Naive thymus-derived CD8-positive, alpha-beta T cell (primary cell): ENCODE measurements at places on chromosomes 12 and 14. TPM values are rescaled to one million over a fixed set of nuclear protein-coding genes. Genes with fewer than 3 reads are reported as not detected.

ACSM4 gene
- not detected for total RNA-seq

GRCh38 chr12:117209626-117210025 is 19.4 kb upstream of the FBXO21 start:
- no peak for DNase-seq

- DNase-seq = peak; percentile 74
Observed at GRCh38 chr12:96061864-96062453, 26.6 kb upstream of the LTA4H start.

CCDC177 gene
- not detected for total RNA-seq

- no peak for DNase-seq
Observed at GRCh38 chr12:52616680-52617402, 1.5 kb downstream of the KRT73 start.

DNA sequence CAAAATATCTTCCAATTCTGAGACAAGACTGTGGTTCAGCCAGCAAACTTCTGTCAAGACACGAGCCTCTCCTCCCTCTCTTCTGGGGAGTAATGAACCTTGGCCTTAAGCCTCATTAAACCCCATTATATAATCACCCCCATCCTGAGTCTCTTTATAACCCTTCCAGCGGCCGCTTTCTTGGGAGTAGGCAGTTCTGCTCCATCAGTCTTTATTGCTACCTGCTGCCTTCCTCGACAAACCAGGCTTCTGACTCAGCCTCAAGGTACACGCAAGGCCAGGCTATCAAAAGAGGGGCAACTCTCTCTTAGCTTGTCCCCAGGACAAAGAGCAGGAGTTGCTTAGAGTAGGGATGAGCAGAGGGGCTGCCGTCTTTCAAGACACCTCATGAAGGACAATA is 300.8 kb upstream of the NOS1 start:
- no peak for DNase-seq

ACOT2 gene
- total RNA-seq = 11.5 TPM

GRCh38 chr14:55949708-55950107 is 168.5 kb upstream of the PELI2 start:
- no peak for DNase-seq

DNA sequence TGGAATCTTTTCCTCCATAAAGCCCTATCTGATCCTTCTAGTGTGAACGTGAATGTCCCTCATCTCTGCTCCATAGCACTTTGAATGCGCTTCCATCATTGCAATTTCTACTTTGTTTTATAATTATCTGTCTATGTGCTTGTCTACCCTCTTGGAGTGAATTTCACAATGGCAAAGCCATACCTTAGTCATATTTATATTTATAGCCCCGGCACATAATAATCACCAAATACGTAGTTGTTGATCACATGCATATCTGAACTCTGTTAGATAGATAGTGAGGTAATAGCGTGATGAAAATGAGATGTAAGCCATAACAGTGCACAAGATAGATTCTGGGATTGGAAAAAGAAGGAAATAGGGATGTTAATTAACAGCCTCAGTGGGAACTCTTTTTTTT is 55.2 kb downstream of the MSRB3 start:
- DNase-seq = no peak

DNA sequence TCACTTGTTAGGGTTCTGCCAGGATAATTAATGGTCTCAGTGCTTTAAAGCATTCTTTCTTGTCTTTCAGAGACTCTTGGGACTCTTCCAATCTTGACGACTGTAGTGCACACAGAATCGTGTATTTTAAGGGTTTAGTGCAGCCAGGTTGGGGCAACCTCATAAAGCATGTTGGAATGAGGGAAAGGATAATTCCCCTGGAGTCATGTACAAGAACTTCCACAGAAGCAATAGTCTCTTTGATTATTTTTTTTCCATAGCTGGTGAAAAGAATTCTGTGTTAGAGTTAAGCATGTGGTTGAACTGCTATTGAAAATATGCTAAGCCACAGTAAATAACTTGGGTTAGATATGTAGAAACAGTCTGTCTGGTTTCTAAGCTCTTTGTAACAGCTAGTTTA is 246.8 kb upstream of the DAAM1 start:
- no peak for DNase-seq

DNA sequence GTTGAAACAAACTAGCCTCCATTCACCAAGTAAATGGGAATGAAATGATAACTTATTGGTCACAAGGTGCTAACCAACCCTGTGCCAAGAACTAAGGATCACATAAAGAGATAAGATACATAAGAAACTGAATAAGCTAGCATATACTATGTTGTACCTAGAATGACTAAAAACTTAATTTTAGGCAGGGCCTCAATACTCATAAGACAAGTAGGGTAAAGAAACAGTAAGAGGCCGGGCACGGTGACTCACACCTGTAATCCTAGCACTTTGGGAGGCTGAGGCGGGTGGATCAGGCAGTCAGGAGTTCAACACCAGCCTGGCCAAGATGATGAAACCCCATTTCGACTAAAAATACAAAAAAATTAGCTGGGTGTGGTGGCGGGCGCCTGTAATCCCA is 17.7 kb downstream of the GDF11 start:
- DNase-seq = no peak

FOXN4 gene
- total RNA-seq = not detected

- DNase-seq = peak; percentile 65
Observed at GRCh38 chr12:54201001-54201794, 12.4 kb upstream of the SMUG1 start.

DNA sequence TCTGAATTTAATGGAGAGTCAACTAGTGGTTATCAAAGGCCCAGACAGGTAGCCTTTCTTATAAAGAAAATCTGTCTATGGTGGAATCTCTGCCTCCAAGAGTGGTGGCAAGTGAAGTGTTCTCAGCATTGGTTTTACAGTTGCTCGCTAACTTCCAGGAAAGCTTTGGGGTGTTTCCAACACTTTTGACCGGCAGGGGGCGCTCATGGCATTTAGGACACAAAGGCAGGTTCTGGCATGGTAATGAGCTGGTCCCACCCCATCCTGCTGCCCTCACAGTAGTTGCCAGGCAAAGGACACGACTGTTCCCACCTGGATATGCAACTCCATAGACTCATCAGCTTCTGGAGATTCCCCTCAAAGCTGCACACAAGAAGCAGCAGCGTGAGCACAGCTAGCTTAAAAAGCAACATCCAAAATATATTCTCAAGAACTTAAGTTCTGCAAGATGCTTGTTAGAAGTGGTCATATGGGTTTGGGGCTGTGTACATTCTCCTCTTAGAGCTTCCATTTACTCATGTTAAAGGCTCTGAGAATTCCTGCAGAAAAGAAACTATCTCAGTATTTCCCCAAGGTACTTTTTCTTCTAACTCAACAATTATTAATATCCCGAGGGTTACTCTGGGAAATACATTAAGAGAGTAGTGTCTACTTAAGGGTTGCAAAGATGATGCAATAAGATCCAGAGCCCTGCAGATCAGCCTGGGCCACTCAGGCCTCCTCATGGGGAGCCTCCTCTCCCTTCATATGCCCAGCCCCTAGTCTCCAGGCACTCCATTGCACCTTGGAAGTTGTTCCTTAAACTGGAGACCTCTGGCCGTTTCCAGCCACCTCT is 14.8 kb downstream of the PROX2 start:
- DNase-seq = peak; percentile 88

GRCh38 chr12:6925540-6926279 is 2.0 kb upstream of the ATN1 start:
- DNase-seq = no peak

DNA sequence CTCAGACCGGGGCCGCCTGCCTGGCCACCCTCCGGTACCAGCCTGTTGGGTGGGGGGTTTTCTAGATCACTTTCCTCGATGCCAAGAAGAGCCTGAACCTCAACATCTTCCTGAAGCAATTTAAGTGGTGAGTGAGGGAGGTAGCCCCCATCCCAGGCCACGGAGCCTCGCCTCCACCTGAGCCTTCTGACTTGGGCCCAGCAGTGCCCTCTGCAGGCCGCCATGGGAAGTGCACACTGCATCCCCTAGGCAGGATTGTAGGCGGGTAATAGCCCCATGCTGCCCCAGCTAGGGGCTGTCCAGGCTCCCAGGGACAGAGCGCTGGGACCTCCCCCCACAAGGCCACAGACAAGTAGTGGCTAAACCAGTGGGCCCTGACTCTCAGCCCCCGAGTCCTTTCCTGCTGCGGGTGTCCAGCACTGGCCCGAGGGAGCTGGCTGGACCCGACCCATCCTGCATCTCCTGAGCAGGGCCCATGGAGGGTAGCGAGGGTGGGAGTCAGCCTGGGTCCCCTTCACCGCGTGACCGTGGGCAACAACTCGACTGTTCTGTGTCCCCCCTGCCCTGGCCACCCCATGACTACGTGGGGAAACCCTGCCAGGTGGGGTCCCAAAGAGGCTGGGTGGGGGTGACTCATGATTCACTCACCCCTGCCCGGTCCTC is 15.3 kb upstream of the ADSS1 start:
- DNase-seq = peak; percentile 70

SIVA1 gene
- 82.5 TPM for total RNA-seq

LRRC43 gene
- not detected for total RNA-seq

DNA sequence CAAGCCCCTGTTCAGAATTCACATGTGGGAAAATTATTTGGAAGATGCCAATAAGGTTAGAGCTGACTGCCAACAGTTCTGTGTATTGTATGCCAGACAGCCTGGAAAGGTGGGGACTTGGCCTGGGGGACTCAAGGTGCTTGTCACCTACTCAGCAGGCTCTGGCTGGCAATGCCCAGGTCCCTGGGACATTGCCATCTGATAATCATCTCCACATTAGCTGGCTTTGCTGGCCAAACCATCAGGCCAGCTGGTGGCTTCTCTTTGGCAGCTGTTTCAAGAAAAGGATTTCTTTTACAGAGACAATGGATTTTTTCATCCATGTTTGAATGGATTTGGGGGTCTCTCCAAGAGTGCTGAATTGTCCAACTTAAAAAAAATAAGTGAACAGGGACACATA is 165.2 kb downstream of the BRMS1L start:
- DNase-seq = no peak

CELA1 gene
- total RNA-seq = 2.5 TPM

DNA sequence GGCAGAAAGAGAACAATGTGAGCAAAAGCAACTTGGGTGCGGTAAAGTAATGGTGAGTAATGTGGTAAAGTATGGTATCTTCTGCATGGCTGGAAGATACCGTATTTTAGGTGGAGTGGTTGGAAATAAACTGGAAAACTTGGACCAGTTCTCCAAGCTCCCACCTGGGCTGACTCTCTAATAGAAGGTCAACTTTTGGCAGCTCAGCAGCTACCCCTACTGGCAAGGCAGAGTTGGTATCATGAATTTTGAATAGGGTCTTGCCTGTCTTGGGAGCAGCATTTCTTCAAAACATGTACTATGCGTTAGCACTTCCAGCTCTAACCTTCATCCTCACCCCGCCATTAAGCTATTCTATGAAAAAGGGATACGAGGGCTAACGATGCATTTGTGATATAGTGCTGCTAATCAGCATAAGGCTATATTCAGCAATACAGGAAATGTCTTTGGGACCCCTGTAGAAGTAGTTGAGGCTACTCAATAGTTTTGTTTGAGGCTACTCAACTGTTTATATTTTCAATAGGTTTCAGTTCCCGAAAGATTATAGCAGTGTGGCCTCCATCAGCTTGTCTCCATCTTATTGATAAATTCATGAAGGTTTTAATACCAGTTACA is 276.3 kb upstream of the FAR2 start:
- DNase-seq = no peak

DNA sequence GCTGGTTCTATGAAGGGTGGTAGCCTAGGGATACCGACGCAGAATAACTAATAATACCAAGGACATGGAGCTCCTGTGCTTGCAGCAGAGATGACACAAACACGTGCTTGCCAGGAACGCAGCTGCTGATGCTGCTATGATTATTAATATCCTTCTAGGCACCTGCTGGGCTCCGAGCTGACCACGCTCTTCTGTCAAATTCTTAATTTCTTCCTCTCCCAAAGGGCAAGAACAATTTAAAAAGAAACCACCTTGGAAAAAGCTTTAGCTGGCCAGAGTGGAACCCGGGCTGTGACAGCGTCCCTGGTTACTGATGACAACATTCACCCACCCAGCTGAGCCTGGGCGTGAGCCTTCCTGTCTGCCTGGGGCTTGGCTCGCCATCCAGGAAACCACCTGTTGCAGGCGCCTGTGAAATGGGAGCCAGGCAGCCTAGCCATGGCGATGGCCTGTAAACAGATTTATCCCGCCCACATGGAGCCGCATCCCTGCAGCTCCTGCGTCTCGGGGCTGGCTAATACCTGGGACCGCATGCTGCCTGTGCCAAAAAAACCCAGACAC is 28.8 kb downstream of the CLMN start:
- DNase-seq = no peak

DNA sequence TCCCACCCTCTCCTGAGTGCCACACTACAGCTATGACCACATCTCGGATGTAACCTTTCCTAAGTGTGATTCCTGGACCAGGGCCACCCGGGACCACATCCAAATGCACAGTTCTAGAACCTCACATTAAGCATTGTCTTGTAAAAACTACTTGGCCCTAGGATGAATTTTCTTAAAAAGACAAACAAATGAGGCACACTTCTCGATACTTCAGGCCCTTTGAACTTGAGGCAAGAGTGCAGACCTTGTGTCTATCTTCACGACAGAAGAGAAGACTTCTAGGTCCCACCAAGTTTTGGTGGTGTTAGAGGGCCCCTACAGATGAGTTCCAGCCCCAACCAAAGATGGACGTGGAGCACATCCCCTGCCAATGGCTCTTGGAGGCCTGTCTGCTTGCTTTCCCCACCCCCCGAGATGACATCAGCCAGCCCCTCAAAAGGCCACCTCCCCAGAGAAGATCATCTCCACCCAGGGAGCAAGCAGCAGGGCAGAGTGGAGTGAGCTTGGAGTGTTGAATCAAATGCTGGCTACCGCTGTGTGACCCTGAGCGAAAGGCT is 9.3 kb downstream of the ISCU start:
- DNase-seq = no peak

- DNase-seq = no peak
Observed at GRCh38 chr12:108811411-108812180, 45.8 kb downstream of the SSH1 start.

EML5 gene
- total RNA-seq = 7.3 TPM

DNA sequence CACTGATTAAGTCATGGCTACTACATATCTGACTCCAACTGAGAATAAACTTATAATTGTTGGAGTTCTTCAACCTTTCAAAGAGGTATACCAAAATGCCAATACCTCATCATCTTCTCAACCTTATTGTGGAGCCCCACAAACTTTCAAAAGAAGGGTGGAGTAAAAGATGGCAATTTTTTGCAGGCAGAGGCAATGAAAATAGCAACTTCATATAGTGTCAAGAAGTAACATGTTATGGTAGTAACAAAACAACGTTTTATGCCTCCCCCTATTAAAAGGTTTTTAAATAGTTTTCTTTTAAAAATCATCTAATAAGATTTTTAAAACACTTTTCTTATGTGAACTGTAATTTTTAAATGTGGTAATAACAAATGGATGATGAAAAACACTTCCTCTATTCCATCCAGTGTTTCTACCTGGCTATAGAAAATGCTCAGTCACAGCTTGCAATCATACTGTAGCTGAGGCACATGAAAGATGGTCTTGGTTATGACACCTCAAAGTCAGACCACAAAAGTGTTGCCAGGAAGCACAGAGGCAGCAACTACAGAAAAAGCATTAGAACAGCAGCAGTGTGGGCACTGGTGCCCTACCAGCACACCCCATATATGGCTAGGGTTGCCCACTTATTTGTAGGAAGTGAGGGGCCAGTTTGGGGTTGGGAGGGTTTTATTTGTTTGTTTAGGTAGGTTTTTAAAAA is 7.0 kb downstream of the PPP1R12A start:
- DNase-seq = peak; percentile 71

TTLL5 gene
- total RNA-seq = 17.2 TPM

GRCh38 chr14:100782516-100783320 is 43.2 kb upstream of the MEG3 start:
- no peak for DNase-seq

ADAM20 gene
- total RNA-seq = 1.4 TPM

GRCh38 chr14:104803912-104804410 is 3.1 kb downstream of the ZBTB42 start:
- no peak for DNase-seq
